Pons (tissue), 1 donor: ENCODE measurements at places on chromosomes 2 and 18.
A peak's percentile ranks its signal among the peaks of the same experiment; 100 is the strongest.

DNA sequence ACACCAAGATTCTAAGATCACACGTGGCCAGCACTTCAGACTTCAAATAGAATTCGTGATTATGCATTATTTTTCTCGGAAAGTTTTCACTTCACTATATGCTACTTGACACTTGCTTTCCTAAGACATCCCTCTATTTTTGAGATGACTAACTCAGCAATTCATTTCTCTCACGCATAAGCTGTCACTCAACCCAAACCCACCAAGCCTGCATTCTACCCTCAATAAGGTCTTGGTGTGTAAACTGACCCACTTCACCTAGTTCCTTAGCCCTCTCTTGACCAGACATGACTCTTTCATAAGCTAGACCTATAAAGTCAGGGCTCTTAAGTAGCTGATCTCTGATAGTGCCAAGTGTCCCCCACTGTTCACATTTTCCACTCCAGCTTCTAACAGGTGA is 11.7 kb downstream of the CKAP2L start:
- DNase-seq: no peak

- DNase-seq: no peak
Measured at GRCh38 chr2:240206630-240207029, 66.2 kb upstream of the OTOS start.

- no peak for DNase-seq
Measured at GRCh38 chr2:223896833-223897311, 48.3 kb downstream of the WDFY1 start.

GRCh38 chr2:23497063-23497462 is 112.1 kb downstream of the KLHL29 start:
- peak; percentile 19 for DNase-seq

DNA sequence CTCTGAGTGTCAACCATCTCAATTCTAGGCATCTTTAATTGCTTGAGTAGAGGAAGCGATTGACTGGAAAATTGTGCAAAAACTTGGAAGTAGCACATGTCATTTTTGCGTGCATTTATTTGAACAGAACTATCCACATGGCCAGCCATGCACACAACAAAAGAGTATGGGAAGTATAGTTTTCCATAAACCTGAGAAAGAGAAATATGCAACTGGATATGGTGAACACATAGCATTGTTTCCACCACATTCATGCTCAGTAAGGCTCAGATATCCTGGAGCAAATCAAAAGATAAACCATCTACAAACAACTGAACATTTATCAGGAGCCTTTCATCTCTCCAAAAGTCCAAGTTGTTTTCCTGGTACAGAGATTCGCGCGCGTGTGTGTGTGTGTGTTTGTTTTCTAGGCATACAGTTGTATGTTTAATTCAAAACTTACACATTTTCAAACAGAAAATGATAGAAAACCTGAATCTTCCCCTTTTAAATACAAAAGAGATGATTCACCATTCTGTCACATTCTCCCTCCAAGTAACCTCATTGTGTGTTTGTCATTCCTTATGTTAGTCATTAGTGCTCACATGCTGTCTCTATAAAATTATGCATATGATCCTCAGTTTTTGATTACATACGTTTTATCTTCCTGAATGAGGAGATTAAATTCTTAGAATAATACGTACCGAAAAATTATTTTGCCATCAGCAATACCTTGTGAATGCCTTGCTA is 780.4 kb upstream of the NRXN1 start:
- DNase-seq: no peak

GRCh38 chr2:61471905-61472805 is 1.3 kb upstream of the USP34 start:
- peak; percentile 60 for DNase-seq

DNA sequence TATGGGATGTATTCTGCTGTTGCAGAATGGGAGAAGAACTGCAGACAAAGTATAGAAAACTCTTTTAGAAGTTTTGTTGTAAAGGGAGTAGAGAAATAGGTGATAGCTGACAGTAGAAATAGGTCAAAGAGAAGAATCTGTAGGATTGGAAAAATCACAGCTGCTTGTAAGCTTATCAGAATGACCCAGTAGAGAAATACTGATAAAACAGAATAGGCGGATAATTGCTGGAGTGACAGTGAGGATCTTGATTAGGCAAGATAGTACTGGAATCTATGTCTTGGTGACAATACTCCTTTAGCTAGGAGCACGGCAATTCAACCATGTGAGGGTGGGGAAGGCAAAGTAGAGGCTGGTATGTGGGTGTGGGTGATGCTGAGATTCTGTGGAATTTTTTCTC is 4.5 kb upstream of the SMAD4 start:
- no peak for DNase-seq

GRCh38 chr2:20434588-20435294 is 12.1 kb upstream of the RHOB start:
- DNase-seq: no peak

DNA sequence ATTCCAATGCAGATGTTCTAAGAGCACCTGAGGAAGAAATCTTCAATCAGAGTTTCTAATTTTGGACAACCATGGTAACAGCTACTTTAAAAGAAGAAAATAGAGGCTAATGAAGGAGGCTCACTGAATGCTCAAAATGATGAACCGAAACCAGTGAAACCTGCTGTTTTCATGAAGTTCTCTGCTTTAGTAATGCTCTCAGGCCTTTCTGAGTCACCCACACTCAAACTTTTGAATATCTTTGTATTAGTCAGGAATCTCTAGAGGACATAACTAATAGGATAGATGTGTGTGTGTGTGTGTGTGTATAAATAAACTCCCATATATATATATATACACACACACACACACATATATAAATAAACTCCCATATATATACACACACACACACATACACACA is 76.9 kb upstream of the RIT2 start:
- no peak for DNase-seq

GRCh38 chr2:8437228-8437948 is 244.5 kb upstream of the ID2 start:
- no peak for DNase-seq

- DNase-seq: no peak
Measured at GRCh38 chr2:168585700-168586099, 129.6 kb downstream of the CERS6 start.

DNA sequence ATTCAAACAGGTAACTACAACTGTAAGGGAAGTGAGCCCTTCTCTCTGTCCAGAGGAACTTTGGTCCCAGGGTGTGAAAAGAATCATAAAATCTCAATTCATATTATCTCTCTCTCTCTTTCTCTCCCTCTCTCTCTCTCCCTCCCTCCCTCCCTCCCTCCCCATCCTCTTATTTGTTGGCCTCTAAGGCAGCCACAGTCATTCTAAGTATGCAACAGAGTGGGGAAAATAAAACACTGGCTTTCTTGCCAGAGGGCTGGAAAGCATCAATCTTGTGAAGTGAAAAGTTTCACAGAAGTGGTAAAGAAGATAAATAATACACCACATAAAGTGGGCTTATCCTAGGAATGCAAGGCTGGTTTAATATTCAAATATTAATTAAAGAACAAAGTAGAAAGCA is 95.6 kb upstream of the KCNH7 start:
- DNase-seq: no peak

GRCh38 chr2:217632043-217632442 is 370.8 kb downstream of the TNS1 start:
- DNase-seq: peak; percentile 31

DNA sequence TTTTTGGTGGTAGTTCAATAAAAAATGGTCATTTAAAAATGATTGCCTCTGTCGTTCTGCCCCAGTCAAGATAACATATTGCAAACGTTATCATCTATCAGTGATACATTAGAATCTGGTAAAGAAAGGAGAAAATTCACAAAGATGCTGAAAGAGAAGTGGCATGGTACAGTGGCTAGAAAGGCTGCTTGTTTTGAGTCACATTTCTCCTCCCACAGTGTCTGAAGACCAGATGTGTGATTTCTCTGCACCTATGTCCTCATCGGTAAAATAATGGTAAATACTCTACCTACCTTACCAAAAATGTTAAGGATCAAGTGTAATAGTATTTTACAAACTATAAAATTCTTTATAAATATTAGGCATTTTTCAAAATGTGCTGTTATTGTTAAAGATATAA is 76.1 kb upstream of the NOSTRIN start:
- no peak for DNase-seq

DNA sequence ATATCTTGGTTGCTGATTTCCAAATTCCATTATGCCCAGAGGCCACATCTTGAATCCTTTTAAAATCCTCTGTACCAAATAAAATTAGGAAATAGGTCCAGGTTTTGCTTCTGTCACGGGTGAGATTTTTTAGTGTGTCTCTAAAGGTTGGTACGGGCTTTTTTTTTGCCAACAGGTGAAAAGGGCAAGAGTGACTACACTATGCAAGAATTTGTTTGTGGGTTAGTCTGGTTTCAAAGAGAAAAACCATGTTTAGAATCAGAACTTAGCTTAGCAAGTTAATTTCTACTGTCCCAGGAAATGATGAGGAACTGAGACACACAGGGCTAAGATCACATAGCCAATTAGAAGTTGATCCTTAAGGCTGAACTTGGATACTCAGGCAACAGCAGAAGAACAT is 41.7 kb downstream of the POLR1A start:
- DNase-seq: no peak

GRCh38 chr2:119053700-119054436 is 104.7 kb downstream of the C1QL2 start:
- no peak for DNase-seq

DNA sequence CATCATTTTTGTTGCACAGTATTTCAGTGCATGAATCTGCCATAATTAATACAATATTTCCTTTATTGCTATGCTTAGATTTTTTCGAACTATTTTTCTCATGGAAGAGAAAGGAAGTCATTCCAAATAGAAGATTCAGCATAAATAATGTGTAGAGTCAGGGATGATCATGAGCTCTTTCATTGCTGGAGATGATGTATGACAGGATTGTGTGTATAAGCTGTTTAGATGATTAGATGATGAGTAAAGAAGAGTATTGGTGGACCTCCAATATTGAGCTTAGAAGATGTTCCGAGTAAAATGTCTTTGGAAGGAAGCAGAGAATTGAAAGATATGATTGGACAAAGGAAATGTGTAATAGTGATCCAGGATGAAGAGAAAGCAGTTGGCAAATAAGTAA is 364.5 kb downstream of the PARD3B start:
- DNase-seq: no peak

DNA sequence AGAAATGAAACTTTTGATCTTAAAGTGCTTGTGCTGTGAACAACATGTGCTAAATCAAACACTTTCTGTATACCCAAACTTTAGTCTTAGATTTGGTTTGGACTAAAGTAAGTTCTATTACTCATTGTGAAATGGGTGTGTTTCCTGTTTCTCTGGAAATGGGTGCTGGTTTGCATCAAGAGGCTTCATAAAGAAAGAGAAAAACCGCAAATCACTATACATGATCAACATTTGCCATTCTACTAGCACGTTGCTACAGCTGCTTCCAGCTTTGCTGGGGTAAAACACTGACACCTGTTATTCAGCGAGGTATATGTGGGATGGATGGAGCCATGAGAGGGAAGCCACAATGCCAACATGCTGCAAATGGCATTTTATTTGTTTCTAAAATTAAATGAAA is 547.0 kb upstream of the ACVR2A start:
- no peak for DNase-seq

DNA sequence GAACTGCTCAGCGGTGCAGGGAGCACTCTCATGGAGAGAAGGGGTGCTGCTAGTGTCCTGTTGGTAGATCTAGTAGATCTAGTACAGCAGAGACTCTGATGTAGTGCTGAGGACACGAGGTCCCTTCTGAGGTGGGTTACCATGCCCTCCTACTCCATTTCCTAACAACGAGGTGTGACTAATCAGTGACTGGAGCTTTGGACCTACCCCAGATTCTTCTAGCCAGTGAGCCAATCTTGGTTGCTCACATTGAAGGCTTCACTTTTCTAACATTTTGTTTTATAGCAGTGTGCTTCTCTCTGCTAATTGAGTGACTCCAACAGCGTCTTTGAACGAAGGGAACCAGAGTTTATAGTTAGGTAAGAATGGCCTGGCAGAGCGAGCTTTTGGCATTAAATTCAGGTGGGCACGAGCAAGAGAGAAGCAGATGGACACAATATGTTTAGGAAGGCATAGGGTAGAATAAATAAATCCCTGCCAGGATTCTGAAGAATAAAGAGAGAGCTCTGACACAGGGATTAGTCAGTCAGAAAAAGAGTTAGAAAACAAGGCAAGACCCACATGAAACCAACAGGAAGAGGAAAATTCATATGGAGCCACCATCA is 306.0 kb upstream of the RAB12 start:
- no peak for DNase-seq
